NCI-H69 (cell line): ENCODE measurements at places on chromosomes 4 and X.

- DNase-seq = no peak
Measured at GRCh38 chrX:16718824-16719333, 533 bp upstream of the SYAP1 start.

DNA sequence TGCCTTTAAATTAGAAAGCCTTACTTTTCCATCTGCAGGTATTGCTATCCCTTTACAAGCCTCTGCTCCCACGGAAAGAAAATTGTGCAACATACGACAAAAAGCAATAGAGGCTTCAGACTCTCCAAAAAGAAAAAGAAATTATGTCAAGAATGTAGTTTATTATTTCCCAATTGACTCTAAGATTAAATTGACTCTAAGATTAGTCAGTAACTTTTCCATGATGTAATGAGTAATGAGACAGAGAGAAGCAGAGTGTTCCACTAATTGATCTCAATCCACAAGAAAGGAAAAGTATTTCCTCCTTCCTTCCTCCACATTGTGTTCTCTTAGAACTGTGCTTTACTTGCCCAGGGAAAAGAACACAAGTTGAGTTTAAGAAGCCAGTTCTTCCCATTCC is 345.7 kb upstream of the HS3ST1 start:
- no peak for DNase-seq

GRCh38 chr4:3427134-3427476 is 14.7 kb upstream of the HGFAC start:
- no peak for DNase-seq

DNA sequence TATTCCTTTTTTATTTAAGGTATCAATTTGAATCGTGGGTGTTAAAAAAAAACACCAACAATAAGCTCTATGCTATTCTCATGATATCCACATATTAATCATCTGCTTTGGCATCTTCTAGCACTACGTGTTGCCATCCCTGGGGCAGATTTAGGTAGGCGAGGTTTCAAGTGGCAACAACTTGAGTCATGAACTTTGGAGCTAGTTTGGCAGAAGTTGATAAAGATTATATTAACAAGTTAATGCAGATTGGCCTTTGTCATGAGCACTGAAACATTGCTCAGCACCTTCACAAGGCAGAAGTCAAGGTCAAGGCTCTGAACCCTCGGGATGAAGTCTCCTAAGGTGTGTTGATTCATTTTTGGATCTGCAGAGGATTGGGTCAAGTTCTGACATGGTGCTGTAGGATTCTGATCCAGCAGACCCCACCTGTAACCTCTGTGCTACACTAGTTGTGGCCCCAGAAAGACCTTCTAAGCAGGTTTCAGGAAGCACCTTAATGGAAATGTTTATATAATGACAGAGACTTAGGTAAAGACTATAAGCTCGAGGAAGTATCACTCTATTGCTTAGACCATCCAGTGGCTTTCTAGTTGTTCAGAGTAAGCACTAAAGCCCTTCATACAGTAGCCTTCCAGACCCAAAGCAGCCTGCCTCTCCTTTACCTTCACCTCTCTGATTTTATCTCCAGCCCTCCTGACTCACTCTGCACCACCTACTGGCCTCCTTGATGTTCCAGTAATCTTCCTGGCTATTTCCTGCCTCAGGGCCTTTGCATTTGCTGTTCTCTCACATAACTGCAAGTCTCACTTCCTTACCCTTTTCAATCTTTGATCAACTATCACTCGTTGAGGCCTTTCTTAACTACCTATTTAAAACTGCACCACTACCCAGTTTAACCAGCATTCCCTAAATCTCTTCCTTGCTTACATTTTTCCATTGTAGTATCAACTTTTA is 117.0 kb upstream of the SLC4A4 start:
- no peak for DNase-seq

DNA sequence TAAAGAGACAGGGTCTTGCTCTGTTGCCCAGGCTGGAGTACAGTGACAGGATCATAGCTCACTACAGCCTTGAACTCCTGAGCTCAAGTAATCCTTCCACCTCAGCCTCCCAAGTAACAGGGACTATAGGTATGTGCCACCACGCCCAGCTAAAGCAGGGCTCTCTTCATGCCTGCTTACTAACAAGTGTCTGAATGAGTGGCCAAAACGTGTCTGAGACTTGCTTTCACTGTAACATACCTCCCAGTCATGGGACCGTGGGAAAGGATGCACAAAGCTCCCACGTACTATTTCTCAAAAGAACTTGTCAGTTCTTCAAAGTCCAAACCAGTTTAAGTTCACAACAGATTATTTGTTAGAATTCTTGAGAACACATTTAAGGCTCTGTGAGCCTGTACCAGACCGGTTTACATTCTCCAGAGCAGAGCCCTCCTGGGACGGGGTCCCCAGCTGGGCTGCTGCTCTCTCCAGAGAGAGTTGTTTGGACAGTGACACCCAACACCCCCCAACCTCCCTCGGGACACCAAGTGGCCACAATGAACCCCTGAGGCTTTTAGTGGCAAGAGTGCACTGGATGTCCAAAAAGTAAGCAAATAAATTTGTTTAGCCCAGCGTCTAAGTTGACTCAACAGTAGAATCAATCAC is 24.1 kb downstream of the SH3KBP1 start:
- no peak for DNase-seq

GRCh38 chr4:2741626-2742025 is 14.5 kb downstream of the TNIP2 start:
- DNase-seq = no peak

DNA sequence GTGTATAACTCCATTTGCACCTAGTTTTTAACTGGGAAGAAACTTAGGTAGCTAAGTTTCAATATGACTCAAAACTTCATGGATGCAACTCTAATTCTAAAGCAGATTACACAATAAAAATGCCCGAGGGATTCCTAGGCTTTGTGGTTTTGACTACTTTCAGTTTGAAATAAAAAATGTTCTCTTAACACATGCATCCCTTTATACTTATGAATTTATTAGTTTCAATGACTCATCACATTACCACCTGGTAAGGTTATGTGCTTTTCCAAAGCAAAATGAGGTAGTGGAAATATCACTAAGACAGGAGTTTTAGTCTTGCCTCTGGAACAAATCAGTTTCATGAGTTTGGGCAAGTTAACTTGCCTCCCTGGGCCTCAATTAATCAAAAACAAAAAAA is 125.5 kb downstream of the OPHN1 start:
- no peak for DNase-seq

GRCh38 chr4:78553529-78554060 is 2.0 kb downstream of the ANXA3 start:
- DNase-seq = no peak

DNA sequence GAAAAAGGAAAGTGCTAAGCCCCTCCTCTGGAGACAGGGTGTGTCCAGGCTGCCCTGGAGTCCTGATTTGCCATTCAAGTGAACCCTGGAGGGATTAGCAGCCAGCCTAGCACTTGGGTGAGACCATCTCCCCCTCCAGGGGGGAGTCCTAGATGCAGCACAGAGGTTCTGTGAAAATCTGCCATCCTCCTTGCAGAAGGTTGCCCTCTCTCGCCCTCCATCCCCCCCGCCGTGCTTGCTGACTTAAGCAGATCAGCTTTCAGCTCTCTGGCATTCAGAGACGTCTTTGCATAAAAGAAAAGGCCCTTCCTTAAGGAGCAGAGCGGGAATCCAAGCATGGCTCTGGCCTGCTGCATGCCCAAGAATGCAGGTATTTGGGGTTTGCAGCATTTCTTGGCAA is 102.1 kb upstream of the SCML1 start:
- peak; percentile 93 for DNase-seq

GRCh38 chrX:131305926-131306325 is 16.8 kb upstream of the IGSF1 start:
- DNase-seq = no peak

DNA sequence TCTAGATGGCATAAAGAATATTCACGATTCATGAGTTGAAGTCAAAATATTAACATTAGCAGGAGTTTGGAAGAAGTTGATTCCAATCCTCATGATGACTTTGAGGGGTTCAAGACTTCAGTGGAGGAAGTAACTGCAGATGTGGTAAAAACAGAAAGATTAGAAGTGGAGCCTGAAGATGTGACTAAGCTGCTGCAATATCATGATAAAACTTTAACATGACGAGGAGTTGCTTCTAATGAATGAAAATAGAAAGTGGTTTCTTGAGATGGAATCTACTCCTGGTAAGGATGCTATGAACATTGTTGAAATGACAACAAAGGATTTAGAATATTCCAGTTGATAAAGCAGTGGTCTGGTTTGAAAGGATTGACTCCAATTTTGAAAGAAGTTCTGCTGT is 70.1 kb upstream of the TMLHE start:
- no peak for DNase-seq

DNA sequence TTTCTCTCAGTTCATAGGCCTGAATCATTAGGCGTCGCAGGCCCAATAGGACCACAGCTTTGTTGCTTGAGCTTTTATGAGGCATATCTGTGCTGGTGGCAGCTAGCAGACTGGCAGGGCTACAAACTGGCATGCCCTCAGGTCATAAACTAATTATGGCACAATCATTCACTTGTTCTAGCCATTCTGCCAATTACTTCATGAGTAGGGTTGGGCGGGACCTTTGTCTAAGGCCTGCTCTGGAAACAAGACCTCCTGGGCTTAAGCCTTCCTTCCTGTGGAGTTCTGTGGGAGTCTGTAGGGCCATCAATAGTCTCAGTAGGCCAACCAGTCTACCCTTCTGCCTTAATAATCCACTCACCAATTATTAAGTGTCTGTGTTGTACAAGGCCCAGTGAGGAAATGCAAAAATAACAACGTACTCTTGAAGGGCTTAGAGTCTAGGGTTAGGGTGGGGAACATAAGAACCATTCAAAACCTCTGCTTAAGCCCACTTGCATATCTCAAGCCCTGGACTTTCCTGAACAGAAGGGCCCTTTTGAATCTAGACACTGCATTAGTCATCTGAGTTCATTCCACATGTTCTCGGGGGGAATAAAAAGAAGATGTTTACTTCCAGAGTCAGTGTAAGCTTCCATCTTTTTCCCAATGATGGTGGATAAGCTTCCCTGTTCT is 44.5 kb downstream of the SHROOM4 start:
- peak; percentile 0 for DNase-seq

DNA sequence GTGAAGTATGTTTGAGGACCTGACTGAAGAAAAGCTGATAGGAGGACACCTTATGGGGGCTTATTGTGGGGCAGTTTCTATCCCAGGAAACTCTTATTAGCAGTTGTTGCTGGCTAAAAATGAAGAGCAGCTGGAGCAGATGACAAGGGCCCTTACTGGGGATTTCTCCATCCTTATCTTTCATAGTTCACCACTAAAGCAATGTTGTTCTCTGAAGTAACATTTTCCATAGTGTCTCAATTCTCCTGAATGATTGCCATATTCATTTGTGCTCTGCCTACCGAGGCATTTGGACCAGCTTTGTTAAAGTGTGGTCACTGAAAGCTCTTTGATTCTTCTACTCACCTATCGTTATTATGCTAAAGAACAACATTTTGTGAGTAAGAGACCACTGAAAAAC is 7.7 kb downstream of the ENOX2 start:
- DNase-seq = no peak

GRCh38 chr4:133402616-133403015 is 253.5 kb downstream of the PCDH10 start:
- DNase-seq = no peak

GRCh38 chrX:116436358-116436816 is at the start of gene SLC6A14:
Gene SLC6A14, plus strand, starts transcription at chrX:116436606. Its CDS starts 104 bp downstream, at chrX:116436710.
- peak; percentile 20 for DNase-seq

- peak; percentile 3 for DNase-seq
Measured at GRCh38 chr4:125693228-125693627, 378.5 kb downstream of the FAT4 start.

- DNase-seq = no peak
Measured at GRCh38 chrX:70442224-70442623, 2.4 kb upstream of the DLG3 start.

GRCh38 chr4:108458681-108459080 is 161.7 kb upstream of the RPL34 start:
- no peak for DNase-seq

DNA sequence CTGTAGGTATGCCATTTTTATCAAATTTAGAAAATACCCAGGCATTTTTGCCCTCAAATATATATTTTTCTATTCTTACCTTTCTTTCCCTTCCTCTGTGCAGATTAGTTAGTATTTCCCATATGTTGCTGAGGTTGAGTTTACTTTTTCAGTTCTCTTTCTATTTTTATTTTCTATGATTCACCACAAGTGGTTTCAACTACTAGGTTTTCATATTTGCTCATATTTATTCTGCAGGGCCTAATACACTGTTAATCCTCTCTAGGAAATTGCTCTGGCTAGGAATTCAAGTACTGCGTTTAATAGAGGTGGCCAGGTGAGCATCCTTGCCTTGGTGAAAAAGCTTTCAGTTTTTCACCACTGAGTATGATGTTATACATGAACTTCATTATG is 1535.3 kb upstream of the PCDH10 start:
- no peak for DNase-seq

DNA sequence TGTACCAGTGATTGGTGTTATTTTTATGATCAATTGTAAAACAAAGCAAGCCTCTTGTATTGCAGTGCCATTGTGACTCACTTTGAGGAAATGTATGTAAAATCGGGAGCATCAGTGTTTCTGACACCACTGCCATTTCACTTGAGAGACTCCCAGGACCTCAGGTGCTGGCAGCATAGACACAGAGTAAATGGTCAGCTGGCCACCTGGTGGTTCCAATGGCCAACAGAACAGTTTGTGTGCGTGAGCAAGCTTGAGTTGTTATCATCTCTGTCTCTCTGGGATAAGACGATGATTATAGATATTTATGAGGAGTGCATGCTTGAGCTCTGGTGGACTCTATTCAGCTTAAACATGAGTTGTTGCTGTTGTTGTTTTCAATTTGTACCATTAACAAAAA is 356.6 kb downstream of the GUCY2F start:
- no peak for DNase-seq

DNA sequence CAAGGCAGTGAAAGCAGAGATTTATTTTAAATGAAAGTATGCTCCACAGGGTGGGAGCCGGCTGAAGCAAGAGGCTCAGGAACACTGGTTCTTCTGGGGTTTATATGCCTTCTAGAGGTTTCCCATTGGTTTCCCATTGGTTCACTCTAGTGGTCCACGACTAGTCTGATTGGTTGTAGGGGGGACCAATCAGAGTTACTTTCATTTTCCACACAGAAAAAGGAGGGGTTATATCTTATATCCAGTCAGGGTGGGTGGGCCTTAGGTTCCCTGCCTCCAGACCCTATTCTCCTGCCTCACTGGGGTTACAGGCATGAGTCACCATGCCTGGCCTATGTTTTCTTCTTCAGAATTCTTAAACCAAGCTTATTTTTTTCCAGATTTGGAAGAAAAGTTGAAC is 101.6 kb downstream of the KLHL8 start:
- DNase-seq = no peak

DNA sequence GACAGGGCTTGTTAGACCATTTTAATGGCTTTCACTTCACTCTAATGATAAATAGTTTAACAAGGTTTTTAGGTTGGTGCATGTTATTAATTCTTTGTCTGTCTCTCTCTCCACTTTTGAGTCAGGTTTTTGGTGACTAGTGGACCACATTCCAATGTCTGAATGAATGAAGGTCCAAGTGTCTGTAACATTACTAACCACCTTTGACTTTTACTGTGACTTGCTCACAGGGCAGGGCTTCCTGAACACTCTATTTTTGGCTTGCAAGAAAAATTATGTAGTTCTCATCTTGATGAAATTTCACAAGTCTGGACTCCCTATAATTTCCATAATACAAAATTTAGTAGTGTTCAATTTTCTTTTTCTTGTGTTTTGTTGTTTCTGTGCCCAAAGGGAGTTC is 78.9 kb upstream of the BMPR1B start:
- DNase-seq = no peak
